Posterior cingulate gyrus (tissue), 11 donors: ENCODE measurements at places on chromosomes 2 and 18.

- DNase-seq = no peak
Measured at GRCh38 chr2:228321015-228321414, 139.5 kb upstream of the SPHKAP start.

DNA sequence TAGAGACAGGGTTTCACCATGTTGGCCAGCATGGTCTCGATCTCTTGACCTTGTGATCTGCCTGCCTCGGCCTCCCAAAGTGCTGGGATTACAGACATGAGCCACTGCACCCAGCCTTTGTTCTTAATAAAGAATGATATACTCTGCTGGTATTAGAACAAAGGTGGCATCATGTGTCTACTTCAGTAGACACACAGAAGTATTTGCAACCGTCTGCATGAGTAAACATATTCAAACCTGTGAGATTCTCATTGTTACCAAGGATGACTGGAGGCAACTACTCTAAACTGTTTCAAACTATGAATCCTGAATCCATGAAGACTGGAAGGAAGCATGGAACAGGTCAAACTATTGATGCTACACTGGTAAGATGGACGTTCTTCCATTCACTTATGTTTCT lies 32.1 kb downstream of the MBD2 start:
- DNase-seq = no peak

DNA sequence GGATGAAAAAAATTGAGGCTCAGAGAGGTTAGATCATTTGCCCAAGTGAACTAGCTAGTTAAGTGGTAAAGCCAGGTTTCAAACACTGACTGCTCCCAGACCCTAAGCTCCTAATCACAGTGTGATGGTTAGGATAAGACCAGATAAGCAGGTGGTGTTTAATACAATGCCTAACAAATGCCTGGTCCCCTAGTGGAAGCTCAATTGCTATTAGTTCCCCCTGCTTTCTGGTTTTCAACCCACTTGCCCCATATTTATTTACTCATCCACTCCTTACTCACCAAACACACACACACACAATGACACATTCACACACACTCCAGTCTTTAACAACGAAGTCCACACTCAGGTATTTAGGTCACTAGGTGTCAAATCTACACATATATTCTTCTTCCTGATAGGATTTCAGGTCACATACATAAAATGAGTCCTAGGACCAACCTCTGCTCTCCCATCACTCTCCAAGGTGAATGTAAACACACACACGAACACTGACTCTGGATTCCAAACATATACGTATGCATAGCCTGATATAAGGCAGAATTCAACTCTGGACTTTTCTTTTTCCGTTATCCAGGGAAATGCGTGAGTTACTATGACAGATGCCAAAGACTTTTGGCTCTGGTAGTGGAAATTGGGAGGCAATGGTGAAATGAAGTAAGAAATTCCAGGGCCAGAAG lies 73.6 kb upstream of the TSPYL6 start:
- DNase-seq = no peak

- DNase-seq = no peak
Measured at GRCh38 chr2:43526994-43527393, 68.8 kb downstream of the THADA start.

DNA sequence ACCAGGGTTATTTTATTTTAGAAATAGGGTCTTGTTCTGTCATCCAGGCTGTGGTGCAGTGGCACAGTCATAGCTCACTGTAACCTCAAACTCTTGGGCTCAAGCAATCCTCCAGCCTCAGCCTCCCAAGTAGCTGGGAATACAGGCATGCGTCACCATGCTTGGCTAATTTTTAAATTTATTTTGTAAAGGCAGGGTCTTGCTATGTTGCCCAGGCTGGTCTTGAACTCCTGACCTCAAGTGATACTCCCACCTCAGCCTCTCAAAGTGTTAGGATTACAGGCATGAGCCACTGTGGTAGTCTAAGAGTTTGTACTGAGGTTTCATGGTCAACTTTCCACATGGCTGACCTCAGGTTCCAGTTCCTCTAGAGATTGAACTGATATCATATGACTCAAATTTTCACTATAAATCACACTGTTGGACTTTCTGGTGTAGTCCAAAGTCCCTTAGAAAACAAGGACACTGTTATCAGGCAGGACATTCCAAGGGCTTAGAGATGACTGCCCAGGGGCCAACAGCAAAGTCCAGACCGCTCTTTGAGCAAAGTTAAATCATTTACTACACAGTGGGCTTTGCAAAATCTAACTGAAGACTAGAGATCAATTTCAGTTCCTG lies 82.0 kb upstream of the MEX3C start:
- DNase-seq = no peak

DNA sequence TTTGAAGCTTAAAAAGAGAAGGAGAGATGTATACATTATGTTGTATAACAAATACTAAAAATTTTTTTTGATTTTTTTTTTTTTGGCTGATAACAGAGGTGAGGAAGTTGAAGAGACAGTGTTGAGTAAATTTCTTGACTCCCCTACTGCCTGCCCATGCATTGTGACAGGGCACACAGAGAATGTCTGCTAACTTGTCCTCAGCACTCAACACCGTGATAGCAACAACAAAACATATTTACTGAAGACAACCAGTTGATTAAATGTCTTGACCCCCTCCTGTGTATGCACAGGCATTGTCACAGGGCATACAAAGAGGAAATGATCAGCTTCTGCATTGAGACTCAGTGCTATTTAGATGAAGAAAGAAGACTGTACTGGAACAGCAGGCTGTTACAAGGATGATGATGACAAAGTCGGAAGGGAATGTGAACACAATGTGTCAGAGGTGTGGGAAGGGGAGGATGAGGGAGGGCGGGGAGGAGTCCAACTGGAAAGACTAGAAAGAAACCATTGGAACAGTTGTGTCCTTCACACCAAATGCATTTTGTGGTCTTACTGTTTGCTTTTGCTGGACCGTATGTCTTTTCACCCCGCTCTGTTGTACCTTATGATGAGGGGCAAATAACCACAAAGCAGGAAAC lies 89.5 kb downstream of the CERS6 start:
- DNase-seq = no peak

- no peak for DNase-seq
Measured at GRCh38 chr2:225495706-225496105, 96.2 kb downstream of the NYAP2 start.

DNA sequence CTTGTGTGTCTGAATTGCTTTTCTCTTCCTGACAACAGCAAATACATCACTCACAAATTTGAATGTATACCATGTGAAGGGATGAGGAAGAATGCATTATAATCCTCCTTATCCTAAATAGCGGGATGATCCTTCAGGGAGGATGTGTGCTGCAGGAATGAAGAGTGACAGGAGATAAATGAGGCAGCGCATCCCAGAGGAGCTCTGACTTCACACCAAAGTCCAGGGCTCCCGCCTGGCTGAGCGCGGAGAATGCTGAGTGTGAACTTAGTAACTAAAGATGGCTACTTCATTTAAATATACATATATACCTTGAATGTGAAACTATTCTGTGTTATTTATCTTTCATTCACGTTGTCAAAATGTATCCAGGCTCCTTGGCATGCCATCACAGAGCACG lies 145.2 kb upstream of the TPO start:
- no peak for DNase-seq

- no peak for DNase-seq
Measured at GRCh38 chr2:20021405-20022009, 9.0 kb upstream of the MATN3 start.

DNA sequence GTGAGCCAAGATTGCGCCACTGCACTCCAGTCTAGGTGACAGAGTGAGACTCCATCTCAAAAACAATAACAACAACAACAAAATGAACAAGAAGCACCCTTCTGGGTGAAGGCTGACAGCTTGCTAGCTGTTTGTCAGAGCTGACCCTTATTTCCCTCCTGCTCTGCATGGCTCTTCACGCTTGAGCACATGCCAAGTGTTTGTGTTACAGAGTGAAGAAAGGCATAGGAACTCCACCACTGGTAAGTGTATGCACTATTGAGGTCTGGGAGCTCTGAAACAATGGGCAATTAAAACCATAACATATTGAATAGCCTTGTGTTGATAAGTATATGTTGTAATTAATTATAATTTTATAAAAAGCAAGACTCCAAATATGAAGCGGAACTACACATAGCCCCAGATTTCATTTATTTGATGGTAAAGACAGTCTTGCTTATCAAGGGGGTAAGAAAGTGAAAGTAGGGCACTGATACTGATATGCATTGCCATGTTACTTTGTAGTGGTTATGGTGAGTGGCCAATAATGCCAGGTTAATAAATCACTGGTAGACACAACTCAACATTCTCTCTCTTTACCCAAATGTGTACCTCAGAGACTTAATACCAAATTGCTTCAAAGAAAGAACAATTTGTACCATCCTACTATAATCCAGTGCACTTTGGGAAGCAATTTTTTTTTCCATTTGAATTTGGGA lies 163.4 kb downstream of the VWC2L start:
- DNase-seq = no peak

DNA sequence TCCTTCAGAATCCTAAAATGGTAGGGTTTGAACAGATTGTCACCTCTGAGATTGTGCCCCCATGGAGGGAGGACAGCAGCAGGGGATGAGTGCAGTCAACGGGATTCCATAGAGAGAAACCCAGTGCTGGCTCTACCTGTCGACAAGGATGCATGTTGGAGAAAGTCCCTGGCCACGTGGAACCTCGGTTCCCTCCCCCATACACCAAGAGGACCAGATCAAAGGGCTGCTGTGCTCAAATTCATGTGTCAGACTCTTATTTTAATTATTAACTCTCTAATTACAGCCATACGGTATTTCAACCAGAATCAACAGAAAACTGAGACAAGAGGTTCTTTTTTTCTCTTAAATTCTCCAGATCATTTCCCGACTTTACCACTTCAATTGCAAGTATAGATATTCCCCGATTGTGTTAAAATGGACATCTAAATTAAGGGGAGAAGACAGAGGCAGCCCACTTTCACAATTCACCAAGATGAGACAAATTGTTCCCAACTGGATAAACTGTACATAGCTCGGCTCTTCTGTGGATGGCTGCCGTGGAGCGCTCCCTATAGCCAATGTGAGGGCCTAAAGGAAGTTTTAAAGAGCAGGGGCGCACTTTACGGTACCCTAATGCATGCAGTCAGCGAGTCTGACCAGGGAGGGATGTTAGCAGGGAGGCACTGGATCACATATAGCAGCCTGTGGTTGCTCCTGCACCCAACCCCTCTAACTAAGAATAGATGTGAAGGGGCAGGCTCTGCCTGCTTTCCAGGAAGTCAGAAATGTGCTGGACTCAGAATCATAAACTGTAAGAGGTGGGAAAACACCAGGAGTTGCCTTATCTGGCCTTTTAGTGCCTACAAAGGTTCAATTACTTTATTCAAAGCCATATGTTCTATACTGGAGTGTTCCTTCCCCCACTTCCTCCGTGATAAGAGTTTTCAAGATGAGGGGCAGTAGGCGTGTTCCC lies 123.1 kb downstream of the CACNB4 start:
- DNase-seq = no peak

GRCh38 chr2:206962966-206963365 lies 23.6 kb downstream of the CPO start:
- DNase-seq = no peak

GRCh38 chr18:78820161-78820834 lies 159.3 kb upstream of the SALL3 start:
- DNase-seq = no peak

DNA sequence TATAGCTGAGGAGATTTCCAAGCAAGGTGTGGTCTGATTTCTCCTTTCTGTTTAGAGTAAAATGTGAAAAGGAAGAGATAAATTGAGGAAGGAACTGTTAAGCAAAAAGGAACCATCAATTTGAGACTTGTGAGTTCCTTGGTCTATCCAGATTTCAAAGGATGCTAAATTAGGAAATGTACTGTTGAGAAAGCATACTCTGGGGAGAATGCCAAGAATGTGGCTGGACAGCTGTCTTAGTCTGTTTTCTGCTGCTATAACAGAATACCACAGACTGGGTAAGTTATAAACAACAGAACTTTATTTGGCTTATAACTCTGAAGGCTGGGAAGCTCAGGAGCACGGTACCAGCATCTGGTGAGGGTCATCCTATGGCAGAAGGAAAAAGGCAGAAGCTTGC lies 1097.2 kb downstream of the TDRD15 start:
- no peak for DNase-seq

GRCh38 chr18:77073336-77074093 lies 59.1 kb downstream of the MBP start:
- DNase-seq = no peak

DNA sequence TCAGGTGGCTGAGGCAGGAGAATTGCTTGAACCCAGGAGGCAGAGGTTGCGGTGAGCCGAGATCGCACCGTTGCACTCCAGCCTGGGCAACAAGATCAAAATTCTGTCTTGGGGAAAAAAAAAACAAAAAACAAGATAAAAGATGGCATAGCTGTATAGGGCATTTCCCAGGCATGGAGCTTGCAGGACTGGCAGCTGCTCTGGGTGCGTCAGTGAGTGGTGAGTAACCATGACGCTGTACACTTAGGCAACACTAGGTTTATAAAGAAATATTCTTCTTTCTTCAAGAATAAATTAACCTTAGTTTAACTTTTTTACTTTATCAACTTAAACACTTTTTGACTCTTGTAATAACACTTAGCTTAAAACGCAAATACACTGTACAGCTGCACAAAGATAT lies 15.4 kb downstream of the TGOLN2 start:
- no peak for DNase-seq
